ENCODE measurements at places on chromosomes 16 and 17.
A peak's percentile ranks its signal among the peaks of the same experiment; 100 is the strongest.

- DNase-seq, result no peak
Measured at GRCh38 chr17:30351735-30352134, 17.9 kb upstream of the TMIGD1 start.

DNA sequence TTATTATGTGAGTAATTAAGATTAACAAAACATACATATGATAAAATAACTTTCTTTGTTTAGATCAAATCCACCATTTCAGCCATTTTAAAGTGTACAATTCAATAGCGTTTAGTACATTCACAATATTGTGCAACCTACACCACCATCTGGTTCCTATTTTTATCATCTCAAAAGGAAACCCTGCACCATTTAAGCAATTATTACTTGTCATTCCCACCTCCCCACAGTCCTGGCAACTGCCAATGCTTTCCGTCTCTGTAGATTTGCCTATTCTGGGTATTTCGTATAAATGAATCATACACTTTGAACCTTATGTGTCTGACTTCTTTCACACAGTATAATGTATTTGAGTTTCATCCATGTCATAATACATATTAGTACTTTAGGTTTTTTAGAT lies 162.5 kb upstream of the CNTNAP4 start:
- no peak for DNase-seq

GRCh38 chr16:19192865-19193264 lies 24.8 kb downstream of the SYT17 start:
- DNase-seq, result no peak

DNA sequence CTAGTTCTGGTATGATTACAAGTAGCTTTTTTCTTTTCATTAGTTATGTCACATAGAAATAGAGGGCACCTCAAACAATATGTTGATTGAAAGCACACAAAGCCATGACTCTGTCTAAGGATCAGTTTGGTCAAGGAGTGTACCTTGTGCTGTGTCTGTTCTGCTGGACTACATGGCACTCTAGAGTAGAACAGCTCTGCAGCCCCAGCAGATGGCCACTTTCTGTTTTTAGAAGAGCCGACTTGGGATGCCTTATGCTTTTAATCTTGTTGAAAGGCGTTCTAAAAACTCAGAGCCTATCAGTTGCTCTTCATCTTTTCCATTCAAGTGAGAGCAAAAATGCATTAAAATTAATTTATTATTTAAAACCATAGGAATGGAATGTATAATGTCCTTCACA lies 49.3 kb upstream of the CA10 start:
- no peak for DNase-seq

- DNase-seq, result no peak
Measured at GRCh38 chr17:77709594-77709993, 248.9 kb upstream of the TNRC6C start.

- DNase-seq, result no peak
Measured at GRCh38 chr16:66660422-66661209, 35.9 kb downstream of the CMTM4 start.

DNA sequence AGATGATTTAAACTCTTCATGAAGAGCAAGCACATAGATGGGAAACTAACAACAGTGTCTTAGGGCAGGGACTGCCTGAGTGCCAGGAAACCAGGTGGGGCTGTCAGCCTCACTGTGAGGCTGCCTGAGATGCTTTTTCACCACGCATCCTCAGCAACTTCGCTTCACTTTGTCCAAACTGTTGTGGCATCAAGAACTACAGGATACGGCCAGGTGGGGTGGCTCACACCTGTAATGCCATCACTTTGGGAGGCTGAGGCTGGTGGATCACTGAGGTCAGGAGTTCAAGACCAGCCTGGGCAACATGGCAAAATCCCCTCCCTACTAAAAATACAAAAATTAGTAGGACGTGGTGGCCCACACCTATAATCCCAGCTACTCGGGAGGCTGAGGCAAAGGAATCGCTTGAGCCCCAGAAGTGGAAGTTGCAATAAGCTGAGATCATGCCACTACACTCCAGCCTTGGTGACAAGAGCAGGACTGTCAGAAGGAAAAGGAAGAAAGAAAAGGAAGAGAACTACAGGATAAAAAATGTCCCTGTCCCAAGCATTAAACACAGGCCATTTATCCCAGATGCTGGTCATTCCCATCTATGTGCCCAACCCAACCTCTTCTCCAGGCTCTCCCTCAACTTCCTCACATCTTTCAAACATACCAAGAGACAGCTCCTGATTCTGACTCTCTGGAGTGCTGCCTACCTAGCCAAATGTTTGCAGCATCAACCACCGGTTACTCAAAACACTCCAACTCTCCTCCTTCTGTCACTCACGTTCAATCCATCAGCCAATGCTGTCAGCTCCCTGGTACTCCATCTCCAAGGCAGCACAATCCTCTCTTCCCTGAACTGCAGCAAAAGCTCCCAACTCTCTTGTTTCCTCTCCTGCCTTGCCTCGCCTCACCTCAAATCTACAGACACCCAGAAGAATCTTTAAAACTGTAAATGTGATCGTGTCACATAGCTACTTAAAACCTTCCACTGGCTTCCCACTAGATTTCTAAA lies 1.6 kb downstream of the EIF4A3 start:
- no peak for DNase-seq

DNA sequence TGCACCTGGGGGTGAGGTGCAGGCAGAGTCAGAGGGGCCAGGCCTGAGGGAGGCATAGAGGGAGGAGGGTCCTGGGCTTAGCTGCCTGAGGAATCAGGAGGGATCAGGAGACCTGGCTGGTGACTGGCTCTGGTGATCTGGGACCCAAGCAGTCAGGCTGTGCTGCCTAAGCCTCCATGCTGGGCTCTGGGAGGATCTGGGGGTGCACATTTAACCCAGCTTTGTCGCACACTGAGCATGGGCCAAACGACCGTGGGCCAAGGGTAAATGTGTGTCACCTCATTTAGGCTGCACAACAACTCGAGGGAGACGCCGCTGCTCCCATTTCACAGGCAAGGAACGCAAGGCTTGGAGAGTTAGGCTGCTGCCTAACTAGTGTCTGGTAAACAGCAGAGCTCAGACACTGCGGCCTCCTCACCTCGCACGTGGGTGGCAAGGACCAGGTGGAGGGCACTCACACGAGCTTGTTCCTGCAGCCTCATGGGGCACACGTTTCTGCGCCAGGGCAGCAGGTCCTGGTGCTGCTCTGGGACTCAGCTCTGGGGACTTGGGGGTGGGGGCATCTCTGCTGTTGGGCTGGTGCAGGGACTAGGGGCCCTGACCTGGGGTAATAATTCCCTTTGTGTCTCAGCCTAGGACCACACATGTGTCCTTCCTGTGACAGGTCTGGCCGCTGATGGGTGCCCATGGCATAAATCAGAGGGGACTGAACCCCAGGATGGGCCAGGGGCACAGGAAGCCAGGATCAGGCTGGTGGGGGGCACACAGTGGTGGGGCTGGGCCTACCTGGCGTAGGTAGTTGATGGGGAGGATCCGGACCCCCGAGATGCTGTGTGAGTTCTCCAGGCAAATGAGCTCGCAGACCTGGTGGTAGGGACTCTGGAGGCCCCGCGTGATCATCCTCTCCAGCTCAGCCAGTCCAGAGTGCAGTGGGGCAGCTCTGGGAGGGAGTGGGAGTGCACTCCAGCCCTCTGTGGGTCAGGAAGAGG lies 18.7 kb downstream of the TMEM235 start:
- no peak for DNase-seq

DNA sequence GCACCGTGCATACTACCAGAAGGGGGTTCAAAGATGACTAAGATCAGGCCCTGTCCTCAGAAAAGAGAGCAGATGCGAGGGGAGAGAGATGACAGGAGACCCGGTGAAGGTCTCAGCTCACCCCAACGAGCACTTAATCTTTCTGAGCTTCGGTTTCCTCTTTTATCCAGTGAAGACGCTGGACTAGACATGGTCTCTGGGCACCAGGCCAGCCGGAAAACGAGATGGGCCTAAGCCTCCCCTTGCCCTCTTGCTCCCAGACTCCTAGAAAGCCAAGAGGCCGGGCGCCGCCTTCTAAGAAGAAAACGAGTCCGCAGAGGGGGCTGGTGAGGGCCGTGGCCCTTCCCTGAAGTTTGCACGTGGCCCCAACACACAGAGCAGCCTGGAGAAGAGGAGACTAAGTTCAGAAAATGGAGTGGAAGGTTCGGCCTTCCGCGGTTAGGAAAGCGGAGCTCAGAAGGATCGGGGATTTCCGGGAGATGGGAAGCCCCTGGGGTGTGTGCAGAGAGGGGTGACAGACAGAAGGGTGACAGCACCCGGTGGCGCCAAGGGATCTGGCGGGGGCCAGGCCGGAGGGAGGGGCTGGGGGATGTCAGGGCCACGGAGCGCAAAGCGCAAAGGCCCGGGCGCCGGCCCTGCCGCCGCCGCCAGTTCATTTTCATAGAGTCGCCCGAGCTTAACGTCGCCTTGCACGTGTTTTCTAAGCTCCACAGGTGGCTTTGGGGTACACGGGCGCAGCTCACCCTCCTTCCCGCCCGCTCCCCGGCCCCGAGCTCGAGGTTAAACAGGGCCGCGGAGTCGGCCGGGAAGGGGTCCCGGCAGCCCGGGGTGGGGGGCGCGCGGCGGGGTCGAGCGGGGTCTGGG lies 42.1 kb upstream of the BHLHA9 start:
- no peak for DNase-seq

- peak; percentile 59 for DNase-seq
Measured at GRCh38 chr17:39621523-39622379, 5.0 kb upstream of the PPP1R1B start.

DNA sequence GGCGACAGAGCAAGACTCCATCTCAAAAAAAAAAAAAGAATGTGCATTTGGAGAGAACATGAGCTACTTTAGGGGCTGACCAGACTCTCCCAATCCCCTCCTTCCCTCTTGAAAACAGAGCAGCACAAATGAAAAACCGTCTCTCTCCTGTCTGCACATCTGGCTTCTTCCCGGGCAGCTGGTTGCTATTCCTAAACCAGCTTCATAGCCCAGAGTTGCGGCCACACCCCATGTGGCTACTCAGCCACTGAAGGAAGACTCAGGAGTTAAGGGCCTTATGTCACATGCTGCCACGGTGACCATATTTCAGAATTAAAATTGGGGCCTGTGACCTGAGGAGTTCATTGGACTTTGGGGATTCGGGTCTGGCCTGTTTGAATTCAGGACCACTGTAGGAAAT lies 48.3 kb downstream of the KATNIP start:
- no peak for DNase-seq

DNA sequence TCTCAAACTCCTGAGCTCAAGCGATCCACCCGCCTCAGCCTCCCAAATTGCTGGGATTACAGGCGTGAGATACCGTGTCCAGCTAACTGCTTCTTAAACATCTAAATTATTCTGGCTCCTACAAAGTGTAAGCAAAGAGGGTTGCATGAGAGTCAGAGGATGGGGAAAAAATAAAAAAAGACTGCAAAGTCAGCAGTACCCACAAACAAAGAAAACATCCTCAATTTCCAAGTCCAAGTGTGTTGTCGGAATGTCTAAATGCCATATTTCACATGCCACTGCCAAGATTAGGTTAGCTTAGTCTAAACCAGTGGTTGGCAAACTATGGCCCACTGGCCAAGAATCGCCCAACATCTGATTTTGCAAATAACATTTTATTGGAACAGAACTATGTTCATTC lies 13.0 kb upstream of the PHLPP2 start:
- DNase-seq, result no peak

GRCh38 chr17:69078864-69079263 lies 18.1 kb upstream of the ABCA9 start:
- DNase-seq, result no peak

DNA sequence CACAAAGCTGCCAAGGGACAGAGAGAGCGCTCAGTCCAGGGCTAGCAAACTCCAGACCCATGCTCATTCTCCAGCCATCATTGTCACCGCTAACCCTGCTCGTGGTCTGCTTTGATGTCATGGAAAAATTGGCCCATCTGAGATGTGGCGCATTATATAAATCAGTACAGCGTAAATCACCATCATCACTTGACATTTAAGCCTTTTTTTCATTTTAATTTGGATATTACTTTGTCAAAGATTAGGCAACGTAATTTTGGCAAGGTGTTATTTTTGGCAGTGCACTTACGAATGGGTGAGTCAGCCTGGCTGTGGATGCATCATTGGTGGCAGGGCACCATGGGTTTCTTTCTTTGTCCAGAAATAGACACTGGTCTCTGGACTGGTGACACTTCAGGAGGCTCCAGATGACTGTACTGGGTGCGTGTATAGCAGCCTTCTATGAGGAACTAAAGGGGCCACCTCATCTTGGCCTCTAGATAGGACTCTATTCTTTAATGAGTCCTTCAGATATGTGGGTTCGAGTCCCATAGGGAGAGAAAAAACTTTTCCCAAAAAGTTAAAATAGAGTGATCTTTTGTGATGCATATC lies 166.3 kb downstream of the MSI2 start:
- no peak for DNase-seq

DNA sequence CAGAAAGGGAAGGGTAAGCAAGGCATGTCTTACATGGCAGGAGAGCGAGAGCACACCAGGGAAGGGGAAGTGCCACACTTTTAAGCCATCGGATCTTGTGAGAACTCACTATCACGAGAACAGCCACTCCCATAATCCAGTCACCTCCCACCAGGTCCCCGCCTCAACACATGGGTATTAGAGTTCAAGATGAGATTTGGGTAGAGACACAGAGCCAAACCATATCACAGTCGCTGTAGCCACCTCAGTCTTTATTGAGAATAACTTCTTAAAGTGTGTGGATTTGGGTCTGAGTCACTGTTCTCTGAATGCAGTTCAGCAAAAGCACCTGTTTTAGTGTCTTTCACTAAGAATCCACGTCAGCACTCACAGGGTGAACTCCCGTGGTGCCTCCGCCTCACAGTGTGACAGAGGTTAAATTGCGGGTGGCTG lies 195.2 kb upstream of the CHMP6 start:
- no peak for DNase-seq

Measured in NCI-H1930 (cell line).